ENCODE measurements at places on chromosomes 3 and 15.

DNA sequence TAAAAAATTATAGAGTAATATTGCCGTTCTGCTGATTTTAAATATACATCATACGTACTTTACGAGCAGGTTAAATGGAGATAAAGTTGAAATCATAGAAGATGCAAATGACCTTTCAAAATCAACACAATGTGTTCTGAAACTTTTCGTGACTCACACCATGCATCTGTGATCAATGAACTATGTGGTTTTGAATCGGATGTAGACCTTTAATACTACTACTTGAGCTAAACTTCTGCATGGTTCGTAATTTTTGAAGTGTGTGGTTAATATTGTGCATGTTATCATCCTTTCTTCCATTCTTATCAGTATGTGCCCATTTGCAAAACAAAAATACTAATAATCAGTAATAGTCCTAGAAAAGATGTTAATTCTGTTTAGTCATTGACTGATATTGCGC, 58.9 kb downstream of the GASK1A start:
- no peak for DNase-seq

- DNase-seq = no peak
These were observed 68.0 kb downstream of the PDZRN3 start for GRCh38 chr3:73556520-73557372.

DNA sequence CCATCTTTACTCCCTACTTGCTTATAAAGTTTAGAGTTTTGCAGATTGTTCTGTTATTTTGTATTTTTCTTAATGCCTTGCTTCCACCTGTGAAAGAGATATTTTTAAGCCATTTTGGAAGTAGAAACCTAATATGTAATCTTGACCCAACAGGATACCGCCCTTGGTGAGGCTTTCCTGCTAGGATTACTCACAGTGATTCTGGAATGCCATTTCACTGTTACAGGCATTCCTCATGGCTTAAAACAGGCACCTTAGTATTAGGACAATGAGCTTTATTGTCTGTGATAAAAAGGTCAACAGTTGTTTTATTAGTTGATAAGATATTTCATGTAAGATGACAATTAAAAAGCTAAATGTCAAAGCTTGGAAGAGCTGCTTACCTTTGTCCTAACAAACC, 58.2 kb downstream of the PHLDB2 start:
- DNase-seq = no peak

DNA sequence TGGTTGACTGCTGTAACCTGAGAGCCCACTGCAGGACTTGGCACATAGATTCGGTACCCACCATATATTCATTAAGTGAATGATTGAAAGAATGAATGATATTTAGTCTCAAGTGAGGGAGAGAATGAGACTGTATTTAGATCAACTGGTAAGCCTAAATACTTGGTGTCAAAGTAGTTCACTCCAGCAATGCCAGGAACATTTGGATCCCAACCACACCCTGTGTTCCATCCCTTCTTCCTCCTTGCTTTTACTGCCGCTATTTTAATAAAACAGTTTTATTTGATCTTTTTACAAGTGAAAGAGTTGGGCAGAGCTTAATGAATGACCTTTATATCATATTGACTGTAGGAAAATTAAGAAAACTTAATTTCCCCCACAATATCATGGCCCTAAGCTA, 473.6 kb upstream of the CBLB start:
- DNase-seq = no peak

DNA sequence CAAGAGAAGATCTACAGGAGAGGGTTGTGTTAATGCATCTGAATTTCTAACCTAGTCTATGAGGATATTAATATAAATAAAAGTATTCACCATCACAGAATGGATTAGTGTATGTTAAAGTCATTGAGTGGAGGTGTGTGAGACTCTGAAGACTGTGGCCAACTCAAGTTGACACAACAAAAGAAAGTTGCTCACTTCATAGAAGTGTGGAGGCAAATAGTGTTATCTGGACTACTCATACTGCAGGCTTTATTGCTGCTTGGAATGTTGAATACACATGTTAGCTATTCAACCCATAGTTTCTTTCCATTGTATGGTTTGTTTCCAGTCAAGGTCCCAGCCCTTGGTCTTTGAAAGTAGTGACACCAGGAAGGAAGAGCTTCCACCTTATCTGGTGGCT, 38.0 kb upstream of the TPRG1 start:
- DNase-seq = no peak

GRCh38 chr3:42488687-42489086, 13.8 kb upstream of the VIPR1 start:
- DNase-seq = no peak
